Spleen (tissue), 13 donors: ENCODE measurements at places on chromosomes 16 and 17. TPM values are rescaled to one million over a fixed set of nuclear protein-coding genes. Genes with fewer than 3 reads are reported as not detected.
A peak's percentile ranks its signal among the peaks of the same experiment; 100 is the strongest.

DNA sequence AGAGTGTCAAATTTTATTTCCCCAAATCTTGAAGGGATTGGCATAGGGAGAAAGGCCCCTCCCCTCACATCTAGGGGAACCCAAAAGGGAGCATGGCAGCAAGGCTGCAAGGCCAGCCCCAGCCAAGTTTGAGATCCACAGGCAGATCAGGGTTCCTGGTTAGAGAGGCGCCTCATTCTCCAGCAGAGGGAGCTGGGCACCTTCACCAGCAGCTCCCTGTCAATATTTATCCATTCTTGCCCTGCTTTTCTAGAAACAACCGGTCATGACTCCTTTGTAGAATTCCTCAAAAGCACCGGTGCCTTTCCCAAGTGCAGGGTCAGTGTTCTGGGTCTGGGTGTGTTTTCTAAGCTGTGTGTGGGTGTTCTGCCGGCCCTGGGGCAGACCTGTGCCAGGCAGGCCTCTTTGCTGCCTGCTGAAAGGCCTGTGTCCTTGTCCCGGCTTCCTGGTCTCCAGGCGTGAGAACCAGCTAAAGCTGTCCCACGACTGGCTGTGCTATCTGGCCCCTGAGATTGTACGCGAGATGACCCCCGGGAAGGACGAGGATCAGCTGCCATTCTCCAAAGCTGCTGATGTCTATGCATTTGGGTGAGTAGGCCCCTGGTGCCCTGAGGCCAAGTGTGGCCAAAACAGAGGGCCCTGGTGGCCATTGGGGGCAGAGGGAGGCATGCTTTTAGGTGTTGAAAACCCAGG, 21.2 kb upstream of the LGALS9 start:
- peak; percentile 76 for DNase-seq

- DNase-seq = peak; percentile 42
Measured at GRCh38 chr16:80611930-80612327, 71.1 kb downstream of the DYNLRB2 start.

GRCh38 chr17:7748076-7748775, 30.7 kb downstream of the DNAH2 start:
- no peak for DNase-seq

- no peak for DNase-seq
Measured at GRCh38 chr16:56245197-56245596, 53.9 kb downstream of the GNAO1 start.

- DNase-seq = peak; percentile 47
Measured at GRCh38 chr17:80947200-80947940, 44.3 kb upstream of the CHMP6 start.

- no peak for DNase-seq
Measured at GRCh38 chr17:67095803-67096202, 51.4 kb downstream of the CACNG1 start.

DNA sequence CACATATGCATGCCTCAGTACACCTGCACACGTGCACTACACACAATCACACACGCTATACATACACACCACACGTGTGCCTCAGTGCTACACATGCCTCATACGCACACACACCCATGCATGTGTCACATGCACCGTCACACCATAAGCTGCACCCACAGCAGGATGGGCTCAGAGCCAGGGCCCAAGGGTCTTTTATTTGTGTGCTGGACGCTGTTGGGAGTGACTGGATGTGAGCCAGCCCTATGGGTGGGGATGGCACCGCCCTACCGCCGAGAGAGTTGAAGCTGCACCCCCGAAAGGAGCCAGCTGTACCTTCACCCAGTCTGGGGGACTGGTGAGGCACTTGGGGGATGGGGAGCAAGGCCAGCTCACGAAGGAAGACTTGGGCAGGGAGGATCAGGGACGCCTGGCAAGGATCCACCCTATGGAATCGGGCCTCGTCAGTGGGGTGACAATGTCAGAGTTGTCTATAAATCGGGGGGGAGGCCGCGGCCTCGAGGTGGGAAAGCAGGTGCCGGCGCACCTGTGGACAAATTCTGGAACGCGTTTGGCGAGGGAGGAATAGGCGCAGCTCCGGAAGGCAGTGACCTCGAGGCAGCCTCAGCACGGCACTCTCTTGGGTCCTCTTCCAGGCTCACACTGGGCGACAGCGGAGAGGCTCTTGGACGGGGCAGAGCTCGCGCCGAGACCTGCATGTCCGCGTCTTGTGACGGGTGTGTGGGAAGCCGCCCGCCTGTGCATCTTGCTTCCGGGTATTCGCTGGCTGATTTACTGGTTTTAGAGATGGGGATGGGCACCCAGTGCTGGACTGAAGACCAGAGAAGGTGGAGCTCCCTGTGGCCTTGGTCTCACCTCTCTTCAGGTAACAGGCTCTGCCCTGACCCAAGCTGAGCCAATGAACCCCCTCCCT, 7.3 kb downstream of the RGS11 start:
- no peak for DNase-seq

DNA sequence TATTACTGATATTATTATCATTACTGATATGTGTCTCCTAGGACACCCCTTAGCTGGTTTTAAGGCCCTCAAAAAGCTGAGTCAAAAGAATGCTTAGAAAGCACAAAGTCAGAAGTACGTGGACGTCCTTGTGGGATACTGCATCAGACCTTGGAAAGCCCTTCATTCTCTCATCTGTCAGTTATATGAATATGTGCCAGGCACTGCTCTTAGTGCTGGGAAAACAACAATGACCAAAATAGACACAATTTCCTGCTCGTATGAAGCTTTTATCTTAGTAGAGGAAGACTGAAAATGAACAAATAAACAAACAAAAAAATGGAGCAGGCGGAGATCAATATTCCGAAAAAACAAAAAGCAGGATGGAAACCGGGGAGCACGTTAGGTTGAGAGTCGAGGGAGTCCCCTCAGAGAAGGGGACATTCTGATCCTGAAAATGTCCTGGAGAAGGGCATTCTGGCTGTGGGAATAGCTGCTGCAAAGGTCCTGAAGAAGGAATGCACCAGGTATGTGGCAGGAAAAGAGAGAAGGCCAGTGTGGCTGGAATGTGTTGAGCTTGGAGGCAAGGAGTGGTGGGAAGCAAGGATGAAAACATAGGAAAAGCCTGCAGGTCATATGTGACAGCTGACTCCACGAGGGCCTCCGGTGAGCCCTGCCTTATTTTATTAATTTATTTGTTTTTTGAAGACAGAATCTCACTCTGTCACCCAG, 15.5 kb upstream of the TMEM94 start:
- DNase-seq = no peak

DNA sequence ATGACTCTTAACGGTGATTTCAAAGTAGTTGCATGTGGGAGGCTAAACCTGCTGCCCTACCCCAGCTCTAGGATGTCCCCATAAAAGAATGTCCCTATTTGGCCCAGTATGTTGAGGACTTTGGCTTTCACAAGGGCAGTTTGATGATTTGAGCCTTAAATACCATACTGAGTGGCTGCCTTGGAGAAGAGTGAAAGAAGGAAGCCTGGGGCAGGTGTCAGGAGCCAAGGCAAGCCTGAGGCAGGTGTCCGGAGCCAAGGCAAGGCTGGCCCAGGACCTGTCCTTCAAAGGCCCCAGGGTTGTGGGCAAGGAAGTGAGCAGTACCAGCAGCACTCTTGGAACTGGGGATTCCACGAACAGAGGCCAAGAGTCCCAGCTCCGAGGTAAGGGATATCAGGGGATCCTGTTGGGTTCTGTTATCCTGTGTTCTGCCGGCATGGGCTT, 18.6 kb downstream of the ST6GALNAC2 start:
- DNase-seq = no peak

DNA sequence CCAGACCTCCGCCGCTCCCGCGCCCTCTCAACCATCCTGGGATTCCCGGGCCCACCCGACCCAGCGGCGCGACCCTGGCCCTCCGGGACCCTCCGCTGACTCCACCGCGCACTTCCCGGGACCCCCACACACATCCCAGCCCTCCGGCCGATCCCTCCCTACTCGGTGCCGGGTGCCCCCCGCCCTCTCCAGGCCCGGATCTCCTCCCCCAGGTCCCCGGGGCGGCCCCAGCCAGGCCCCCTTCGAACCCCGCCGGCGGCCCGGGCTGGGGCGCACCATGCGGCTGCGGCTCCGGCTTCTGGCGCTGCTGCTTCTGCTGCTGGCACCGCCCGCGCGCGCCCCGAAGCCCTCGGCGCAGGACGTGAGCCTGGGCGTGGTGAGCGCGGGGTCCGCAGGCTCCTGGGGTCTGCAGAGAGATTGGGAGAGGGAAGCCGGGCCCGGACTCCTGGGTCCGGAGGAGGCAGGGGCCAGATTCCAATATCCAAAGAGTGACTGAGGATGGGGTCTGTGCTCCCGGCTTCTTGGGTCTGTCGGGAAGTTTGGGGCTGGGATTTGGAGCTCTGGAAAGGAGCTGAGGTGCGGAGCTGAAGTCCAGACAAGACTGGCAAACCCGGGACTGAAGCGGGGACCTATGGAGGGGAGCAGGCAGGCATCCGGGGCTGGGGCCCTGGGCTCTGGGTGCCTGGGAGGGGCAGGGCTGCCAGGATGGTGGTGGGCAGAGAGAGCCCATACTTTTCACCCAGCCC, 453 bp downstream of the MMP25 start:
- peak; percentile 86 for DNase-seq

- DNase-seq = no peak
Measured at GRCh38 chr17:64507413-64507782, 621 bp downstream of the CEP95 start.

ZCCHC14 gene
- 17.4 TPM for total RNA-seq

CD300H gene
- 20.0 TPM for total RNA-seq

EPX gene
- not detected for total RNA-seq
